ENCODE measurements at places on chromosomes 6 and 20.

DNA sequence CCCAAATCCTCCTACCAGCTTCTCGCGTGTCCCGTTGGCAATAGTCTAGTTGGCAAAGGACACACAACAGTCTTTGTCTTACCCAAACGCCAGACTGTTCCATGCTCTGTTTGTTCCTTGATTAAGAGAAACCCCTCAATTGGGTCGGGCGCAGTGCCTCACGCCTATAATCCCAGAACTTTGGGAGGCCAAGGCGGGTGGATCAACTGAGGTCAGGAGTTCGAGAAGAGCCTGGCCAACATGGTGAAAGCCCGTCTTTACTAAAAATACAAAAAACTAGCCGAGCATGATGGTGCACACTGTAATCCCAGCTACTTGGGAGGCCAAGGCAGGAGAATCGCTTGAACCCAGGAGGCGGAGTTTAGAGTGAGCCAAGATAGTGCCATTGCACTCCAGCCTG lies 153.7 kb downstream of the GRM4 start:
- DNase-seq, result no peak

- DNase-seq, result no peak
These were observed 536.7 kb upstream of the IMPG1 start for GRCh38 chr6:76609160-76609559.

GRCh38 chr6:47477497-47478232 lies at the start of gene CD2AP:
CD2AP (plus strand) TSS chr6:47477789; CDS start chr6:47478245, 456 bp downstream.
- peak; percentile 81 for DNase-seq

DNA sequence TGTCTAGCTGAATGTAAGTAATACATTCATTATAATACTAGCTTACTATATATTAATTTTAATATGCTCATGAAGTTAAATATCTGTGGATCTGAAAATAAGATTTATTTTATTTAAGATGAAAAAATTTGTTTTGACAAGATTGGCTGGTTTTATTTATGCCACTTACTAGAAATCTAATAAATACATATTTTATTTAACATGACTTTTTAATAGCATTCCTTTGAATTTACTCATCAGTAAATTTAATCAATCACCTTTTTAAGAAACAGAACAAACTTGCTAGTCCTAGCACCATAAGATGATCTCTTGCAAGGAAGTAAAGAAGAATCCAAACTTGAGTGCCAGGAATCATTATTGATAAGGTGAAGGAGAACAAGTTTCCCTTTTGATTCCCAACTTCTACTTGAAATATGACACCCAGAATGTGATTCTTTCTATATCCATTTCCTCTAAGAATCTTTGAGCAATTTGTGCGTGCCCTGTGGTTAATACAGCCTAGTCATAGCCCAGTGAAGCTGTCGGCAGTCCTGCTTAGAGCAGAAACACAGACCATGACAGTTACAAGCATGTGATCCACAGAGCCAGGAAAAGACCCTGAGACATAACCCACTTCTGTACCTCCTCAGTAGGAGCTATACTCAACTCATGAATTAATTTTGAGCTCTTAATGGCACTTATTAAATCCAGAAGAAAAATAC lies 282.3 kb upstream of the QKI start:
- no peak for DNase-seq

DNA sequence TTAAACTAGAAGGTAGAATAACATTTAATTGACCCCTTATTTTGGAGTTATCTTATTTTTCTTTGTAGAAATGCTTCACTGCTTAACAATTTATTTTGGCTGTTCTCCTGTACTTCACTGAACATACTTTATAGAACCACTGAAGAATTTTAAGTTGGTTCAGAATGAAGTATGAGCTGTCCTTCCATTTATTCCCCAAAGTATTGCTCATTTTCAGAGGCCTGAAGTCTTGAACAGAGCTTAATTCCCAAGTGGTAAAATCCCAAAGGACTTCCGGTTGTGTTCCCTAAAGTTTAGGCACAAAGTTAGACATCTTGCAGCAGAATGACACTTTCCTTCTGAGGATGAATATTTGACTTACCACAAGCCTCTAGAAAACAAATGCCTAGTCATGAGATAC lies 233.3 kb downstream of the TINAG start:
- no peak for DNase-seq

DNA sequence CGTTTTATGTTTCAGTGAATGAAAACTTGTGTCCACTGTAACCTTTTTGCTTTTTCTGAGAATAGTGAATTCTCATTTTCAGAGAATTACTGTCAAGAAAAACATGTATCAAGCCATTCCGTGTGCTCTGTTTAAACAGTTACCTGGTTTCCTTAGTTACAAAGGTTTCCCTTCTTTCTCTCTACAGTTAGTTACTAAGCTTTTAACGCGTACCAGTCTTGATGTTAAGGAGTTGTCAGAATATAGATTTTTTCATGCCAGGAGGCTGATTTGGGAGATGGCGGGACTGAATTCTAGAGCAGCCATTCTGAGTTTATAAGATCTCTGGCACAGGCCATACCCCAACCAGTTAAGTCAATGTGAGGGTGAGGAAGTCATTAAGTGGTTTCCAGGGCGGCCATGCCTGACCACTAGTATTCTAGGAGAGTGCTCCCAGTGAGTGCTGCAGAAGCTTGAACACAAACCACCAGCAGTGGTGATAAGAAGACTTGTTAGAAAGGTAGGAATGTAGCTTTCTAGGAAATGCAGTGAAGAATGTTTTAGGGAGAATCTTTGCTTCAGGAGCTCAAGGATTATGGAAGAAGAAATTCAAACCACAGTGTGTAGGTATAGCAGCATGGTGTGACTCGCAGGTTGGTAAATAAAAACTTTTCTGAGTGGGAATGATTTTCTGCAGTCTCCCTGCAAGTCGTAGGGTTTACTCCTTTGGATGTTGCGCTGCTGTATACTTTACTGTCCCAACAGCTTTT lies 112.9 kb downstream of the JARID2 start:
- DNase-seq, result no peak

- no peak for DNase-seq
These were observed 40.9 kb downstream of the JAG1 start for GRCh38 chr20:10632721-10633509.

DNA sequence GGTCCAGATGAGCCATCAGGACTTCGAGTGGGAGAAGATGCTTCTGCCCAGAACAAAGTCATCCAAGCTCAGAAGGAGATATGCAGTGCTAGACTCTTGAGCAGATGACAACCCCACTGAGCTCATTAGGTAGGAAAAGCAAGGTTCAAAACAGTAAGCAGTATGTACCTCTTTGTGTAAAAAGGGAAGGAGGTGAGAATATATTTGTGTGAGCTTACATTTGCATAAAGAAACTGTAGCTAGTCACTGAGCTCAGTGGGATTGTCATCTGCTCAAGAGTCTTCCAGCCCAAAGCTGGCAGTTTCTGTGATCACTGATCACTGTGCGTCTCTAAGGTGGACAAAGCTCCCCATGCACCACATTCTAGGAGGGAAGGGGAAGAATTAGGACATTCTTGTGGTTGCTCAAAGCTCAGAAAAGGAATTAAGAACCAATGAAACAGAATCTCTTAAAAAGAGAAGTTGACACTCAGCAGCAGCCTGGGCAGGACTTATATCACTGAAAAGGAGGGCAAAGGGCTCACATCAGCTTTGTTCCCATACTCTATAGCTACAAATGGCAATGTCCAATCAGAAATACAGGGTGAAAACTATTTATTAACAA lies 90.0 kb upstream of the MAFB start:
- DNase-seq, result no peak

- DNase-seq, result no peak
These were observed 437.8 kb downstream of the CDH26 start for GRCh38 chr20:60395991-60396390.

GRCh38 chr6:87501809-87502572 lies 29.2 kb downstream of the SLC35A1 start:
- no peak for DNase-seq

- DNase-seq, result no peak
These were observed 34.6 kb upstream of the ENTPD6 start for GRCh38 chr20:25160897-25161296.

DNA sequence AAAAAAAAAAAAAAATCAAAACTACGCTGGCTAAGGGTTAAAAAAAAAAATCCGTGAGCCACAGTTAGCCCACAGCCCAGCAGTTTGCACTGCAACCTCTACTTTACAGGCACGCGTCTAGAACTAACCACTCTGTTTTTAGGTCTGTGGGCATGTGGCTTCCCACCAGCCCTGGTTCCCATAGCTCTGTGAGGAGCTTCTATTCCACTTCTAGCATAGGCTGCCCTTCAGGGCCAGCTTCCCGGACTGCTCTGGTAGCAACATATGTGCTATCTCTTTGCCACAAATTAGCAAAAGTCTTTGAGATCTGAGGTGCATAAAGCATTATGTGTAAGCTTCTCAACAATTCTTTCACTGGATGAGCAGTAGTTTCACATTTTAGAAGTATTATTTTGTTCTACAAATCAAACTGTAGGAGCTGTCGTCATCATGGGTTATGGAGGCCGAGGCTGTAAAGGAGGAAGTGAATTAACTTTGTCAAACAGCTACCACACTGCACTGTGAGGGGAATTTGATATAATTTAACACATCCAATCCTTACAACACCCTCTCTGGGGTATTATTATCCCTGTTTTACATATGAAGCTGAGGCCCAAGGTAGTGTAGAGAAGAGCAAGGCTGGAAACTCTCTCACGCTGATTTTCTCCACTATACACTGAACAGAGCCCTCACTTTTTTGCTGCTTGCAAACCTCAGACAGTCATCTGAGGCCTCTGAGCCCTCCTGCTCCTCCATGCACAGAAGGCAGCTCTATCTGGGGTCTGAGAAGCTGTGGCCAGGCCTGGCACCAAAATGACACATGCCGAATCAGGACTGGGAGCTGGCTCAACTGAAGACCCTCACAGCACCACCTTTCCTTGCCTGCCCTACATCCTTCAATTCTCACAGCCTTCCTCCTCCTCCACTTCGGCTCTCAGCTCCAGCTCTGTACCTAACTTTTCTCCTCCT lies 35.4 kb downstream of the MAN1A1 start:
- DNase-seq, result no peak

GRCh38 chr6:93447874-93448273 lies 28.5 kb upstream of the EPHA7 start:
- no peak for DNase-seq

DNA sequence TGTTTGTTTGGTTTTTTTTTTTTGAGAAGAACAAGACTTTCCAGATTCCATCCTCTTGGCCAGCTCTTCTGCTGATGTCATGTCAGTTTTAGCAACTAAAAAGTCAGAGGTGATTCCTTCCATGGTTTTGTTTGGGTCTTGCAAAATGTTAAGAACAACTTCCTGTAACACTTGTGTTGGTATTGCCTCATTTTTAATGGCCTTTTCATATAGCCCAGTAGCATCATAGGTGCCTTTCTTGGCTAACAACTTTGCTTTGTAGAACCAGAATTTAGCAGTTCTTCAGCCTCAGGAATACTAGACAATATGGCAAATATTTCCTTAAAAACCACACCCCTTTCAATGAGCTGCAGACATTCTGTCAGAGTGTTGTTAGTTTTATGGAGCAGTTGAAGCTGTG lies 99.5 kb upstream of the SIRPG start:
- no peak for DNase-seq

DNA sequence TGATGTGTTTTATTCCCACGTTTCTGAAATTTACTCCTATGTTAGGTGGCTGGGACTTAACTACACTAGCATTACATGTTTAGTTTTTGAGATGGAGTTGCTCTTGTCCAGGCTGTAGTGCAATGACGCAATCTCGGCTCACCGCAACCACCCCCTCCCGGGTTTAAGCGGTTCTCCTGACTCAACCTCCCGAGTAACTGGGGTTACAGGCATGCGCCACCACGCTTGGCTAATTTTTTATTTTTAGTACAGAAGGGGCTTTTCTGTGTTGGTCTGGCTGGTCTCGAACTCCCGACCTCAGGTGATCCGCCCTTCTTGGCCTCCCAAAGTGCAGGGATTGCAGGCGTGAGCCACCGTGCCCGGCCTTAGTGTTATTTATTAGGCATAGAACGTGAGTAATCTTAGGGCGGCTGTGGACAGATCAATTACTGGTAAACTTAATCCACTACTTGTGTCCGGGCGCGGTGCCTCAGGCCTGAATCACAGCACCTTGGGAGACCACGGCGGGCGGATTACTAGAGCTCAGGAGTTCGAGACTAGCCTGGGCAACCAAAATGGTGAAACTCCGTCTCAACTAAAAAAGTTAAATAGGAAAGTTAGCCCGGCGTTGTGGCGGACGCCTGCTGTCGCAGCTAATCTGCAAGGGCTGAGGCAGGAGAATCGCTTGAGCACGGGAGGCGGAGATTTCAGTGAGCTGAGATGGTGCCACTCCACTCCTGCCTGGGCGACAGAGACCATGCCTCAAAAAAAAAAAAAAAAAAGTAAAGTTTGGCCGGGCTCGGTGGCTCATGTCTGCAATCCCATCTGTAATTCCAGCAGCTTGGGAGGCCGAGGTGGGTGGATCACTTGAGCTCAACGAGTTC lies 123.7 kb upstream of the BTN3A2 start:
- DNase-seq, result peak; percentile 63

- no peak for DNase-seq
These were observed 159.8 kb downstream of the PLCB1 start for GRCh38 chr20:8291873-8292272.

DNA sequence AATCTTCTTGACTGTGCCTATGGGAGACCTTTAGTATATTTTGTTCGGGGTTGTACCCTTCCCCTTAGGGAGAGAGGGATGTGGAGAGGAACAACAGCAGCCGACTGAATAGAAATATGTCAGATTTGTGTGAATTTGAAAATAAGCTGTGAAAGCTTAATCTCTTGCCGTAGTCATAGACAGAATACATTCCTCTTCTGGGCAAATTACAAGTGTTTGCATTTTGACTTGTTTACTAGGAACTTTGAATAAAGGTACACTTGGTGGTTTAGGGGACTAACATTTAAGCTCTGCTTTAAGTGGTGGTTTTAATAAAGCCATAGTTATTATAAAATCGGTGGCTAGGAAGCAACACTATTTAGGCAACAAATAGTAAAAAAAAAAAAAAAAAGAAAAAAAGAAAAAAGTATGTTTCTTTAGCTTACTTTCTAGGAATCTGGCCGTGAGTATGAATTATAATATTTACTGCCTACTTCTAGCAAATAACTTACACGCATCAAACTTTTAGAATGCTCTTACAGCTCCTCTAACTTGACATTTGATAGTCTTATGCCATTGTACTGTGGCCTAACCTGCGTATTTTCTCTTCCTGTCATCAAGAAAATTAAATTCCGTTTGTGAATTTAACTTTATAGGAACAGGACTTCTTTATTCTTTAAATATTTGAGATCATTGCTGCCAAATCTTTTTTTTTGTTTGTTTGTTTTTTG lies 65.1 kb downstream of the ZBTB2 start:
- no peak for DNase-seq

DNA sequence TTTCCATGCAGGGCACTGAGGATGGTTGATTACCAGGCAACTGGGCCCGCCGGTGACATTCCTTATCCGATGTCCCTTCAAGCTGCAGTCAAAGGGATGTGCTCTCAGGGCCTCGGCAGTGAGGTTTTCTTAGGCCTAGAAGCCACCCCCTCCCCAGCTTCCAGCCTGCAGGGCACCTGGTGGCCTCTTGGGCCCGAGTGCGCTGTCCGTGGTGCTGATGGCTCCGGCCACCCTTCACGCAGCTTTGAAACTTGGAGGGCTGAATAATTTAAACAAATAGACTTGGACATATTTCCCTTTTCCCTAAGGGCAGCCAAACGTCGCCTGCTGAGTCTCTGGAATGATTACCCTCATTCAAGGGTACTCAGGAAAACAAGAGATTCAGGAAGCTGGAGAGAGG lies 8.9 kb upstream of the MLN start:
- DNase-seq, result no peak

- no peak for DNase-seq
These were observed 8.6 kb upstream of the ACAT2 start for GRCh38 chr6:159753081-159753872.

GRCh38 chr6:37375376-37375775 lies 21.6 kb downstream of the RNF8 start:
- DNase-seq, result no peak

GRCh38 chr6:4319981-4320683 lies 184.8 kb upstream of the ECI2 start:
- DNase-seq, result no peak

GRCh38 chr6:40022867-40023266 lies 88.6 kb upstream of the MOCS1 start:
- no peak for DNase-seq
